ENCODE measurements at places on chromosomes 12 and 14.

DNA sequence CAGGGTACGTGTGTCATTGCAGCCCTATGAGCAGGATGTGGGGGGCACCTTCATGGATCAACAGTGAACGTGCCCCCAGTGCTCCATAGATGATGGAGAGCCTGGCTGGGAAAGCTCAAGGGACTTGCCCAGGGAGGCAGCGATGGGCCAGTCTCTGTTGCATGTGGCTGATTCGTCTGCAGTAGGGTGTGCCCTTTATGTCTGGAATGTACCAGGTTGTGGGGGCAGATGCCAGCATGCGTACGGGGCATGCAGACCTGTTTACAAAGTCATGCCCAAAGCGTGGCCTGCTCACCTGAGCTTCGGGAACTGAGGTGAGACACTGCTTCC, 72.3 kb downstream of the TESC start:
- DNase-seq: no peak

- no peak for DNase-seq
These were observed 196.7 kb upstream of the PELI2 start for GRCh38 chr14:55921511-55921910.

GRCh38 chr12:96054244-96054610, 18.8 kb upstream of the LTA4H start:
- no peak for DNase-seq

DNA sequence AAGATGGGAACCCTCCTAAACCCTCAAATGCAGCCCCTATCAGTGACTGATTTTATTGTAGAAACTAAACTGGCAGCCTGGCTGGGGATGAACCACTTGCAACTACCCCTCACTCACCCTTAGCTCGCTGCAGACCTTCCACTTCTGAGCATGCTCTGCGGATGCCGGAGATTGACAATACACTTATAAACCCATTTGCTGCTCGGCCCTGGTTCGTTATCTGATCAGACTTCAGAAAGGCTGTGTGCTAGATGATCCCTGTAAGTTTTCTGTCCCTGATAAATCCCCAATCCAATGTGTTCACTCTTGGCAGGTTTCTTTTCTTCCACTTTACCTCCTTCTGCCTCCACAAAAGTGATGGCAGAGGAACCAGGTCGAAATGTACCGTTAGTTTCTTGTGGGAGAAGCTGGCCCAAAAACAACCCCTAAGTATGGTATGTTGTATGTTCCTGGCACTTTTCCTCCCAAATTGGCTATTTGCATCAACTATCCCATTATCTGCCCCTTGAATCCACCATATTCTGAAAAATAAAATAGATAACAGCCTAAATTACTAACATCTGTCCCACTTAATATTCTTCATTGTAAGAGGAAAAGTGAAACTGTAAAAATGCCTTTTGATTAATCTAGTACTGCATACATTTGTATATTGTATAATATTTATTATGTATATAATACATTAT, 18.8 kb downstream of the RPH3A start:
- DNase-seq: no peak

All from stimulated activated CD4-positive, alpha-beta T cell treated with anti-CD3 and anti-CD28 coated beads, Interleukin-15, amount 100 ng/mL, for 1 hour (primary cell).